ENCODE measurements at places on chromosomes 6 and 20. TPM values are rescaled to one million over a fixed set of nuclear protein-coding genes. Genes with fewer than 3 reads are reported as not detected.

BYSL gene
- 1.8 TPM for total RNA-seq

ATP9A gene
- 36.7 TPM for total RNA-seq

OR2H2 gene
- not detected for total RNA-seq

MROH8 gene
- 0.43 TPM for total RNA-seq

HLA-C gene
- 194 TPM for total RNA-seq

PRICKLE4 gene
- 4.4 TPM for total RNA-seq

ACTL10 gene
- total RNA-seq, result 12.3 TPM

PEX3 gene
- total RNA-seq, result 0.58 TPM

DOK5 gene
- not detected for total RNA-seq

ULBP1 gene
- total RNA-seq, result not detected

DNA sequence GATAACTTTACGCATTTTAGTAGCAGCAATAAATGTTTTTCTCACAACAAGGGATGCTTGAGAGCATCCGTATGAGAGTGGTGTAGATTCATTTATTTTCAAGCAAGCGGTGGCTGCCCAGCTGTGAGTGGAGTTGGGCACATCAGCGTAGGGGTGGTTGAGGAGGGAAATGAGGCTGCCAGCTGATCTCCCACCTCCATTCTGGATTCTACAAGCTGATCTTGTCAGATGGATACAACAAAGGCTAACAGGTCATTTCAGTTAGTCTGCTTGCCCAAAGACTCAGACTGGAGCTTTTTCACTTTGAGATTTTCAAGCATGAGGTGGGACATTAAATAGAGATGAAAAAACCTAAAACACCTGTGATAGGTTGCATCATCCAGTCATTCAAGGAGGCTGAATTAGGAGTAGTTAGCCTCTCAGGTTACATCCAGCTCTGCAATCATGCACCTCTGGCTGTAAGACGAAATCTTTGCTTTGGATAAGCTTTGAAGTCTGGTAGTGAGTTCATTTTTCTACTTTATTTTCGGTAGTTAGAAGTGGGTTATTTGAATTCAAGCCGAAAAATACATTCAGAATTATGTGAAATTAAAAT lies 1.9 kb upstream of the BACH2 start:
- DNase-seq, result no peak

- DNase-seq, result peak; percentile 74
Observed at GRCh38 chr20:44642203-44643153, 9.0 kb downstream of the ADA start.

- DNase-seq, result no peak
Observed at GRCh38 chr20:46807998-46808397, 86.6 kb upstream of the EYA2 start.

DNA sequence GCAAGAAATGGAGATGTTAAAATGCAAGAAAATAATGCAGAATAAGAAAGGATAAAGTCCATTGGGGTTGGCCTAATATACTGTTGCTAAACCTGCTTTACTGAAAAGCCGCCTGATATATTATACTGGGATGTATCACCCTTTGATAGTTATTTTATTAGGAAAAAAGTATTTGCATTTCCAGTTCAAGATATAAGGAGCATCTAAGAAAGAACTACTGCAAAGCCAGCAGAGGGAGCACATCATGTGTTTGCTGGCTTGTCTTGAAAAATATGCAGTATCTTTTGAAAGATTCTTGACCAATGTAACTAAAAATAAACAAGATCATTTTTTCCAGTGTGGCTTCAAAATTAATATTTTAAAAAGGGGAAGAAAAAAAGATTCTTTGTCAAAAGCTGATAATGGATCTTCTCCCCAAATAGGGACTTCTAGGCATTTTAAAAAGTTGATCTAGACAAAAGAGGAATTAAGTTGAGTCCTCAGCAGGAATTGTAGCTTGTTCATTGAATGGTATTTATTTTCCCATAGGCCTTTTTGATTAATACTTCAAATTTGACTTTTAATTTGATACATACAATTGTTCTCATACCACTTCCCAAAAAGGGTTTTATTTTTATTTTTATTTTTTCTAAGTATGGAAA lies 214.9 kb downstream of the ZFAND3 start:
- DNase-seq, result no peak

DNA sequence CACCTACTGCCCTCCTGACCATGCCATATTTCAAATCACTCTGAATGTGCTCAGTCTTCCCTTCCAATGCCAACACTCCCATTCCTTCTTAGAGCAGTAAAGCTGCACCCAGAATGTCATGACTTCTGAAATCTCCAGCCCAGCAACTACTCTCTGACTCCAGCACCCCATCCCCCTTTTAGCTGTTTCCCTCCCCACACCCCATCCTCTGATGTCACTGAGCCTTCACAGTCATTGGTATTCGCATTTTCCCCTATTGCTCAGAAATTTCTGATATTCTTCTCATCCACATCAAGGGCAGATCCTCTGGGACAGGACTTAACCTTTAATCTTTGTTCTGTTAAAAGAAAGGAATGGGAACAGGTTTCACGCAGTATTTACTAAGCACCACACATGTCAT lies 67.1 kb upstream of the SLC4A11 start:
- DNase-seq, result no peak

- peak; percentile 88 for DNase-seq
Observed at GRCh38 chr6:7051780-7052442, 55.9 kb upstream of the RREB1 start.

- DNase-seq, result peak; percentile 39
Observed at GRCh38 chr20:62740286-62741141, 31.9 kb downstream of the NTSR1 start.

DNA sequence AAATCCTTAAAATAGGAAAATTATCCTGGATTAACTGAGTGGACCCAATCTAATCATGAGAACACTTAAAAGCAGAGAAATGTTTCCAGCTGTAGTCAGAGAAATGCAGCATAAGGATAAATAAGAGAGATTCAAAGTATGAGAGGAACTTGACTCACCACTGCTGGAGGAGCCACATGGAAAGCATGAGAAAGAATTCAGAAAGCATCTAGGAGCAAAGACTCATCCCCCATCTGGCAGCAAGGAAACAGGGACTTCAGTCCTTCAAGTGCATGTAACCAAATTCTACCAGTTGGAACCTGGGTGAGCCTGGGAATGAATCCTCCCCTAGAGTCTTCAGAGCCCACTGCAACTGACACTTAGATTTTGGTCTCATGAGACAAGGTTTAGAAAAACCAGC lies 33.7 kb downstream of the RNF146 start:
- DNase-seq, result no peak

DNA sequence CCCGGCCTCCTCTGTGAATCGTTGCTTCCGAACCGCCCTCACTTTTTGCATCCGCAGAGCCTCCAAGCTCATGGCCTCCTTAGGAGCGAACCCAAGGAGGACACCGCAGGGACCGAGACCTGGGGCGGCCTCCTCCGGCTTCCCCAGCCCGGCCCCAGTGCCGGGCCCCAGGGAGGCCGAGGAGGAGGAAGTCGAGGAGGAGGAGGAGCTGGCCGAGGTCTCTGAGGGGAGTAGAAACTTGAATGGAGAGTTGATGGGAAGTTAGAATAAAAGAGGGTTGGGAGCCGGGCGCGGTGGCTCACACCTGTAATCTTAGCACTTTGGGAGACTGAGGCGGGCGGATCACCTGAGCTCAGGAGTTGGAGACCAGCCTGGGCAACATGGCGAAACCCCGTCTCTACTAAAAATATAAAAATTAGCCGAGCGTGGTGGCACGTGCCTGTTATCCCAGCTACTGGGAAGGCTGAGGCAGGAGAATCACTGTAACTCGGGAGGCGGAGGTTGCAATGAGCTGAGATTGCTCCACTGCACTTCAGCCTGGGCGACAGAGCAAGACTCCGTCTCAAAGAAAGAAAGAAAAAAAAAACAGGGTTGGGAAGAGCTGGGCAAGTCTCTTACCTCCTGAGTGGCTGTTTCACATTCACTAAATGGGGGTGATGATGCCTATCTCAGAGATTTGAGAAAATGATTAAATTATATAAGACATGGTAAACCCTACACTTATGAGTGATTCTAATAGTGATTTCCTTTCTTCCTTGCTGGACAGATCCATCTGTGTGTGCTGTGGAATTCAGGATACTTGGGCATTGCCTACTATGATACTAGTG lies 805 bp downstream of the MSH5 start:
- DNase-seq, result no peak

DNA sequence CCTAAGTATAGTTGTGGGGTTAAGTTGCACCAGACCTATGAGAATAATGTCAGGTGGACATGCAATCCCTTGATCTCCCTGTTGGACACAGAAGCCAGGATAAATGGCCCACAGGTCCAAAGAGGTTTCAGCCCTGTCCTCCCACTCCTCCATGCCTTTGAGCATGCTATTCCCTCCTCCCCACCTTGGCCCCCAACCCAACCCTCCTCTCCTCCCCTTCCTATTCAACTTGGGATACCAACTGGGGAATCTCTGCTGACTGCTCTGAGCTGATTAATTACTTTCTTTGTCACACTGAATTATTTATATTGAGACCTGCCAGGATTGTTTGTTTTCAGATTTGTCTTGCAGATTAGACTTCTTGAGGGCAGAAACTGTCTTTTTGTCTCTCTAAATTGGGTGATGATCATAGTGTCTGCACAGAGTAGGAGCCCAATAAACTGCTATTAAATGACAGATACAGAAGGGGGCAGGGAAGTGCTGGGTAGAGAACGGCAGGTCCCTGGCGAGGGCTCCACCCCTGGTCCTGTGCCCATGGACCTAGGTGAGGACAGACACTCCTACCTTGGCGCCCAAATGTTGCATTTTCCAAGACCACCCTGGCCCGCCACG lies 120.9 kb downstream of the UNC5CL start:
- DNase-seq, result no peak

DNA sequence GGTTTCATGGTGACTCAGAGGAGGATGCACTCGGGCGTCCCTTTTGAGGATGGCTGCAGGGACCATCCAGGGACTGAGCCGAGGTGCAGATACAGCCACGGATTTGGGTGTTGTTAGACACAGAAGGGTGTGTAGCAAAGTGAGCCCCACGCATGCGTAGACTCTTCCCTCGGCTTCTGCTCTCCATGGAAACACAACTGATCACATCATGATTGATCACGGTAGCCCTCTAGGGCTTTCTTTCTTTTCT lies 606 bp upstream of the ULBP1 start:
- peak; percentile 68 for DNase-seq

DNA sequence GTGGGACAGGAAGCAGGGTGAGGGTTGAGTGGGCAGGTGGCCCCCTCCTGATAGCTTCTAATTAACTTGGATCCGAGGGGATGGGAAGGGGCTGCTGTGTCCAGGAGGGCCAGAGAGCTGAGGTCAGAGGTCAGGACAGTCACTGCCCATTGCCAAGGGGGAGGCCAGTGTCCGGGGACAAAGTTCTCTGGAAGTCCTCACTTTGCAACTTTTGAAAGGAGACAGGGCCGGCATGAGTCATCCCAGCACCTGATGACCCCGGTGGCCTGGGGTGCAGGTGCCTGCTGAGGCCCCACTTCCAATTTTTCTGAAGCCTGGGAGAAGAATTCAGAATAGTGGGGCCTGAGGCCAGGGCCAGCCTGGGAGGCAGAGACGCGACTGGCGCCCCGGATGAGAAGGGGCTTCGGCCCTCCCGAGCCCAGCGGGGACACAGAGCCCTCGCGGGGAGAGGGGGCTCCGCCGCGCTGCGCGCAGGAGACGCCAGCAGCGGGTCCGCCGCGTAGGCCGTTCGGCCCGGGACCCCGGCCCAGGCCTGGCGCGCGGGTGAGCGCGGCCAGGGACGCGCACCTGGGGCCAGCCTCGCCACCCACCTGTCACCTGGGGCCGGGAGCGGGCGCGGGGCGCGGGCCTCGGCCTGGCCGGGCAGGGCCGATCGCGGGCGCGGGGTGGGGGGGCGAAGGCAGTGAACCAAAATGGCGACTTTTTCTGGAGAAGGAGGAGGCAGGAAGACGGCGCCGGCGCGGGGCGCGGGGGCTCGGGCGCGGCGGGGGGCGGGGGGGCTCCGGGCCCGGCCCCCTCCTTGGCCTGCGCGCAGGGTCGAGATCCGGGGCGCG lies 586 bp downstream of the ZNF512B start:
- DNase-seq, result peak; percentile 27

GRCh38 chr6:35049900-35050756 lies 91.0 kb downstream of the TCP11 start:
- peak; percentile 83 for DNase-seq

- peak; percentile 32 for DNase-seq
Observed at GRCh38 chr20:46894579-46894958, at the start of gene EYA2. EYA2 (plus strand) TSS chr20:46894843; CDS start chr20:46990011, 95,168 bp downstream.

GRCh38 chr20:46322641-46323040 lies 14.3 kb upstream of the CDH22 start:
- no peak for DNase-seq

DNA sequence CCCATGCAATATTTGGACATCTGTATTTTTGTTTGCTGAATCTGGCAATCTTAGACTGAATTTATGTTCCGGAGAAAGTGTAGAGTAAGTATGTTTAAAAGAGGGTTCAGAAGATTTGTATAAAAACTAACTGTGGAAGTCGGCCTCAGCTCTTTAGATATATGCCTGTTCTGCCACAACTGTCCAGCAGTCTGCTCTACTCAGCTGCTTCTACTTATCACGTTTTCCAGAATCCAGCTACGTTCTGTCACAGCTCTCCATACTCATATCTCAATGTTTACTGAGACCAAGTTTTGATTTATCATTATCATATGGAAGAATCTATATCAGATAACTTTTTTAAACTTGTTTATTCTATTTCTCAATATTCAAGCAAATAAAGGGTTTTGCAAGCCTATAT lies 721.3 kb downstream of the EYS start:
- no peak for DNase-seq

GRCh38 chr6:157597461-157598312 lies 216.7 kb downstream of the ZDHHC14 start:
- DNase-seq, result peak; percentile 70

DNA sequence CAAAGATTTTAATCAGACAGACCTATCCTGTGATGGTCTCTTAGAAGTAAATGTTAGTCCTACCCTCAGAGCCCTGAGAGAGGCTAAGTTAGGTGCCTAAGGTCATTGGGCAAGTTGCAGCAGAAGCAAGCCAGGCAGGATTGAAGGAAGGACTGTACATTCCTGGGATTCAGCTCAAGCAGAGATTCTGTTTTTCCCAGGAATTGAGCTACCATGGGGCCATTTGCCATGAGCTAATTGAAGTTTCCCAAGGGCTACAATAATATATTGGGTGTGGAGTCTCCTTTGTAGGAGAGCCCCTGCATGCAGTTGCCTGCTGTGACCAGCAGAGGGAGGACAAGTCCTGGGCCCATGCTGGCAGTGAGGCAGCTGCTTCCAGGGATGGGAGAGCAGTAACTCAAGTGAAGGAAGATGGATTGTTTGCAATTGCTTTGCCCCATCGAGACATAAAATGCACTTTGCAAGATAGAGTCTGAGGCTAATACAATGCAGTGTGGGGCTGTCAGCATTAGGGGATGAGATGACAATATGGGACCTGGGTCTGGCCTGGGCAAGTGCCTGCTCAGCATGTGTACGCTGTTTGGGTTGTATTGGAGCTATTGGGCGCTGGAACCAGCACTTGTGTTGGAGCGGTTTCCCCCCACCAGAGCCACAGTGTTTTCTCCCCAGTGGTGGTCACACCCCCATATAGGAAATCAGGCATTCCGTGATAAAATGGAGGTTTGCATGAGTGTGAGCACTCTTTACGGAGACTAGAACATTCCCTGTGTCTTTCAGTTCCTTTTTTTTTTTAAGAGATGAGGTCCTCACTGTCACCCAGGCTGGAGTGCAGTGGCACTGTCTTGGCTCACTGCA lies 27.9 kb downstream of the DNMT3B start:
- DNase-seq, result peak; percentile 78

All from stomach (tissue), 19 donors.